ENCODE measurements at places on chromosomes 16 and 17.

GRCh38 chr17:40121181-40122135 is at the start of gene MSL1:
Gene MSL1 (plus strand): TSS chr17:40121971. CDS start chr17:40122613, 642 bp downstream.
- peak; percentile 89 for DNase-seq

- DNase-seq: no peak
Measured at GRCh38 chr17:4569591-4569990, 9.2 kb upstream of the GGT6 start.

DNA sequence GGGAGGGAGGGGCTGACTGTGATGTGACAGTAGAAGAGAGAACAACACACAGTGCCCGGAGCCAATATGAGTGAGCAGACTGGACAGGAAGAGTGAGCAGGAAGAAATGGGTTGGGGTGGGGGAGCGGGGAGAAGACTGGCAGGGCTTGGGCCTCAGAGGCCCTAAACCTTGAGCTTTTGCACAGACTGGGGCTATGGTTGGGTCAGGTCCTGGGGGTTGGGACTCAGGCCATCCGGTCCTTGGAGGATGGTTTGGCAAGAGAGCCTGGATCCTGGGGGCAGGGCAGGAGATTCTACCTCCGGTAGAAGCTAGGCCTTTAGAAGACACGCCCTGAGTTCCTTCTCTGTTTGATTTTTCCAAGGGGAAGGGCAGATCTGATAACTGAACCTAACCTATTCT is 1.1 kb downstream of the CAMTA2 start:
- no peak for DNase-seq

GRCh38 chr16:81522108-81522701 is 77.6 kb downstream of the CMIP start:
- peak; percentile 73 for DNase-seq

DNA sequence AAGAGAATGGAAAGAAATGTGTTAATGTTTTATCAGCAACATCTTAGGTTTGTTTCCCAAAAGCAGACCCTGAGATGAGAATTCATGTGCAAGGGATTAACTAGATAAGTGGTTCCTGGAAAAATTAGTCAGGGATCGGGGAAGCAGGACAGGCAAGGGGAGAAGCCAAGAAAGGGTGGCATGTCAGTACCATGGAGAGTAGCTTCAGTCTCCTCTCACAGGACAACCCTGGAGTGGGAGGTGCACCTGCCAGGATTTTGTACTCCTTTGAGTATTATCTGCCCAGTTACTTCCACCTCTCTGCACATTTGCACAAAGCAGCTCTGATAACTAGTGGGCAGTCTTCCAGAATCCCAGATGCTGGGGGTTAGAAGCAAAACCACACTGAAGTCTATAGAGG is 117.0 kb downstream of the RGS9 start:
- no peak for DNase-seq

DNA sequence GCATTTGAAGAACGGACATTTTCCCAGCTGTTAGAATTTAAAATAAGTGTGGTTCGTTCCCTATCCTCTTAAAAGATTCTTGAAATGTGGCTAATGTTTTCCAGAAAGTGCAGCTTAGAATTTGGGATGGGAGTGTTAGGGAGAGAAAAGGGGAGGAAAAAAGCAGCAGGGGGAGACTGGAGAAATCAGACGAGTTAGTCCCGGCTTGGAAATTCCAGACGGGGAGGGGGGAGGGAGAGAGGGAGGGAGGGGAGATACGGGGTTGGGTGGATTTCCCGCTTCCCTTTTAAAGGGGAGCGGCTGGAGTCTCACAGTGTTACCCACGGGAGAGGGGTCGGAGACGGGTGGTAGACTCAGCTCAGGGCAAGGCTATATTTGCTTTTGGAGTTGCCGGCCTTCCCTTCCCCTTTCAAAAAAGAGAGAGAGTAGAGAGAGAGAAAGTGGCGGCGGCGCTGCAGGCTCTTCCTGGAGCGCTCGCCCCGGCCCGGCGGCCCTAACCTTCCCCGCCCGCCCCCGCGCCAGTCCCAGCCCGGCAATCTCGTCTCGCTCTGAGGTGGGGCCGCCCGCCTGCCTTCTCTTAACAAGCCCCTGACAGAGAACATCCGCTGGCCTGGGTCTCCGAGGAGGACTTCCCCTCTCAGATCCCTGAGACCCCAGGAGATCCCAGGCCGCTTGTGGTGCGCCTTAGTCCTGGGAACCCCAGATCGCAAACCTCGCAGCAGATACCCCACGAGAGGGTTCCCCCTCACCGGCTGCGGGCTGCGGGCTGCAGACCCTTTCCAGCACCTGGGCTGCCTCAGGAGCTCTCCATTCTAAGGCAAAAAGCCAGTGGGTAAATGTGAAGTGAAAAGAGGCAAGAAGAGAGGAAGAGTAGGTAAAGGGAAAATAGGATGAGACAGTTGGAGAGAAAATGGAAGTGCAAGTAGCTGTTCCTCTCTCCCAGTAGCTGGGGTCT is 6.6 kb downstream of the IGF2BP1 start:
- DNase-seq: no peak

- DNase-seq: no peak
Measured at GRCh38 chr16:70432356-70432722, 6.6 kb downstream of the ST3GAL2 start.

- DNase-seq: peak; percentile 73
Measured at GRCh38 chr17:44219108-44219615, 313 bp downstream of the UBTF start.

DNA sequence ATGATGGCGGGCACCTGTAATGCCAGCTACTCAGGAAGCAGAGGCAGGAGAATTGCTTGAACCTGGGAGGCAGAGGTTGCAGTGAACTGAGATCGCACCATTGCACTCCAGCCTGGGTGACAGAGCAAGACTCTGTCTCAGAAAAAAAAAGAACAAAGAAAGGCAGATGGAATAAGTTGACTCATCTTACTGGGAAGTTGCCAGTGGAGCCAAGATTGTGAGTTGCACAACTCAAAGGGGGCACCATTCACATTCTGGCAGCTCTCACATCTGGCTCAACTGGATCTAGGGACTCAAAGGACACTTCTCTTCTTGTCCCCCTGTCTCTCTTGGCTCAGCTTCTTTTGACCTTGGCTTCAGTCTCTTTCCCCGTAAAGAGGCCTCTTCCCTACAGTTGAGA is 53.7 kb upstream of the ETV4 start:
- no peak for DNase-seq

- DNase-seq: no peak
Measured at GRCh38 chr17:33798308-33798707, 456.8 kb upstream of the CCL2 start.

GRCh38 chr17:80984749-80985148 is 6.9 kb upstream of the CHMP6 start:
- DNase-seq: no peak

GRCh38 chr17:68141050-68141449 is 105.5 kb downstream of the KPNA2 start:
- no peak for DNase-seq

DNA sequence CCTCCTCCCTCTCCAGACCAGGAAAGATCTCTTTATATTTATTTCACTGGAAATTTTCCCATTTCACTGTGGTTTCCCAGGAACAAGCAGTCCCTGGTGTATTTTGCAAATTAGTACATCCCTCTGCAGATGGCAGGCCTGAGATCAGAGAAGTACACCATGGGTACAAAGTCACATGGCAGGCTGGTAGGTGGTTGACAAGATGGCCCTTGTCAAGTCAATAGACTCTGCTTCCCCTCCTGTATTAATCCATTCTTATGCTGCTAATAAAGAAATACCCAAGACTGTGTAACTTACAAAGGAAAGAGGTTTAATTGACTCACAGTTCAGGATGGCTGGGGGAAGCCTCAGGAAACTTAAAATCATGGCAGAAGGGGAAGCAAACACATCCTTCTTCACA is 51.6 kb upstream of the KSR1 start:
- DNase-seq: no peak

DNA sequence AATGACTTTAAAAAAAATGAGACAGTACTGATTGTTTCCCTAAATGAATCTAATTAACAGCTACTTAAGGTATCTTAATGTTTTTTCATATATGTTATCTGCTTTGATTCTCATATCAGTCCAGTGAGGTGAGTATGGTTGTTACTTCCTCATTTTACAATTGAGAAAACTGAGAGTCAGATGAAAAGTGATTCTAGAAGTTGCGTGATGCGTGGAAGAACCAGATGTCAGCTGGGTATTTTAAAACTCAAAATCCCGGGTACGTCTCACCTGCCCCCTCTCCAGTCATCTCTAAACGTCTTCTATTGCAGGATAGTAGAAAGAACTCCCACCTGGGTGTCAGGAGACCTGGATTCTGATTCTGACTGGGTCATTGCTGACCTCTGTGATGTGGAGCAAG is 89.2 kb downstream of the MAP2K6 start:
- DNase-seq: no peak

GRCh38 chr17:66904760-66905624 is 59.5 kb upstream of the CACNG4 start:
- DNase-seq: no peak

- DNase-seq: no peak
Measured at GRCh38 chr16:78786635-78787034, 687.2 kb downstream of the WWOX start.

DNA sequence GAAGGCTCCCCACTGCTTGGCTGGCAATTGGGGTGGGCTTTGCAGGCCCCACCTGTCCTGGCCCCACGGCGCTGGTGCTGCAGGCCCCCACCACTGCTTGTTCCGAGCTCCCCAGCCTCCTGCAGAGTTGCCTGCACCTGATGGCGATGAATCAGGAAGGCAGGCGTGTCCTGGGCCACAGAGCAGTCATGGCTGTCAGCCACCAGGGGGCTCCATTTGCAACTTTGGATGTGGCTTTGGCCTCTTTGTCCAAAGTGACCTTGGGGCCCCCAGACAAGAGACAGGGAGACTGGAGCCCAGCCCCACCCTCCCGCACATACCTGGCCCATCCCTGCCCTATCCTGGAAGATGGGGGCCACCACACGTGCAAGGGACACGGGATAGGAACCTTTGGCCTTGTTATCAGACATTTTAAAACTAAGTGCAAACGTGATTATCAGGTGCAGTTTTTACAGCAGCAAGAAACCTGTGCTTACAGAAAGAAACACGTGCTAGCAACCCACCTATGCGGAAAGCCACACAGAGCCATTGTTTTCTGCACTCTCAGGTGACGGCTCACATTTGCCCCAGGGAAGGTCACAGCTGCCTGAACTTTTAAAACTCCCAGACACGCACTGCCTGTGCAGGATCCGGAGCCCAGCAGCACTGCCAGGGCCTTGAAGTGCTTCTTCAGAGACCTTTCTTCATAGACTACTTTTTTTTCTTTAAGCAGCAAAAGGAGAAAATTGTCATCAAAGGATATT is at the start of gene DNASE1:
Gene DNASE1 (plus strand): TSS at position 443 of the 743 bp plus-strand sequence. CDS start 683 bp downstream, outside the sequence.
- peak; percentile 59 for DNase-seq

DNA sequence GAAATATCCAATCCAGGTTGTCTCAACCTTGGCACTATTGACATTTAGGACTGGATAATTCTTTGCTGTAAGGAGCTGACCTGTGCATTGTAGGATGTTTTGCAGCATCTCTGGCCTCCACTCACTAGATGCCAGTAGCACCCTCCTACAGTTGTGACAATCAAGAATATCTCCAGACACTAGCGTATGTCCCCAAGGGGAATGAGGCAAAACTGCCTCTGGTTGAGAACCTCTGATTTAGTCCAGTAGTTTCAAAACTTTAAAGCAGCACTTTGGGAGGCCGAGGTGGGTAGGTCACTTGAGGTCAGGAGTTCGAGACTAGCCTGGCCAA is 48.4 kb downstream of the IQCK start:
- no peak for DNase-seq

DNA sequence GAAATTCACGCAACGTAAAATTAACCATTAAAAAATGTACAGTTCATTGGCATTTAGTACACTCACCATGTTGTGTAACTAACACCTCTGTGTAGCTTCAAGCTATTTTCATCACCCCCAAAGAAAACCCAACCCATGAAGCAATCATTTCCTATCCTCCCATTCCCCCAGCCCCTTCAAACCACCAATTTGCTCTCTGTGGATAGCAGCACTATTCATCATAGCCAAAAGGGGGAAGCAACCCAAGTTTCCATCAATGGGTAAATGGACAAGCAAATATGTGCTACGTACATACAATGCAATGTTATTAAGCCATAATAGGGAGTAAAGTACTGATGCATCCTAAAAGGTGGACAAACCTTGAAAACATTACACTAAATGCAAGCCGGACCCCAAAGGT is 10.9 kb upstream of the KRT222 start:
- no peak for DNase-seq

DNA sequence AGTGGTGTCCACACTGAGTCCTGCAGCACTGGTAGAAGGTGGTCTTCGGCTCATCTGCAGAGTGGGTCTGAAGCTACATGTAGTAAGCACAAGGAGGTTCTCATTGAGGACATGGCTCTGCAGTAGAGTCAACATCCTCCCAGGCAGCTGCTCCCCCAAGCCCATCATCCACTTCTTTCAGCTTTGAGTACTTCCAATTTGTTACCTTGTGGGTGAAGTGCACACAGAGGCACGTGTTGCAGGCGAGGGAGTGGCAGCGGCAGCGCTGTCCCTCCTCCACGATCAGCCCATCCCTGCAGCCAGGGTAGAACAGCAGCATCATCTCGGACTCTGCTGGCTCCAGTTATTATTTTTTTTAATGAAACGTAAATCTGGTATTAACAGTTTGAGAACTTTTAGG is 1.8 kb upstream of the SSTR2 start:
- no peak for DNase-seq

GRCh38 chr17:77884019-77884418 is 74.5 kb upstream of the TNRC6C start:
- peak; percentile 44 for DNase-seq

- DNase-seq: no peak
Measured at GRCh38 chr16:85445064-85445778, 167.9 kb upstream of the GSE1 start.

GRCh38 chr16:11681556-11681955 is 13.3 kb downstream of the SNN start:
- no peak for DNase-seq

DNA sequence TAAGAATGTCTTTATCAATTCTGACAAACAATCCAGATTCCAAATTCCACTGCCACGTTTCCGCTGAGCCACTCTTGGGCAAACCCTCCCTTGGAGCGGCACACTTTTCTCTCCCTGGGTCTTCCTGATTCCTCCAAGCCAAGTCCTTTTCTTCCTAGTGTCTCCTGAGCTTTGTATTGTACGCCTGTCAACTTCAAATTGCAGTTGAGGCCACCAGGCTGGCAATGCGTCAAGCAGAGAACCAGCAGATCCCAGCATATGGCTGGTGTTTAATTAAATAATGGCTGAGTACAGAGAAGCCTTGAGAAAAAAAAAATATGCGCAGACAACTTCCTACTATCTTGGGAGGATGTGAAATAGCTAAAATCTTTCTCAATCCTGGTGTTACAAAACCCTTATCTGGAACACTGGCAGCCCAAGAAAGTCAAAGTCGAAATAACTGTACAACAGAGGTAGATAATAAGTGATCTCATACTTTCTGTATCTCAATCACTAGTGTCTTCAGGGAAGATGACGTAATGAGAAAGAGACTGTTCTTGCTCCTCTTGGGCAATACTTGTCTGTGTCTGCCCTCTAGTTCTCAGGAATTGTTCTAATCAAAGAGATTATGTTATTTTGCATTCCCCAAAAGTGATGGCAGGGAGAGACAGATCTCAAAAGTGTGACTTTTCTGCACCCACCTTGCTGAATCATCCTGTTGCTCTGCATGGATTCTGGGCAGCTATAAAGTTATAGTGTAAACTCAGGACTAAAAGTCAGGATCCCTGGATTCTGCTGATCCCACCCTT is 15.0 kb downstream of the SMIM36 start:
- no peak for DNase-seq
